ENCODE measurements at places on chromosomes 7 and 10. TPM values are rescaled to one million over a fixed set of nuclear protein-coding genes. Genes with fewer than 3 reads are reported as not detected.

Gene TSC22D4
- 42.2 TPM for polyA plus RNA-seq

DNA sequence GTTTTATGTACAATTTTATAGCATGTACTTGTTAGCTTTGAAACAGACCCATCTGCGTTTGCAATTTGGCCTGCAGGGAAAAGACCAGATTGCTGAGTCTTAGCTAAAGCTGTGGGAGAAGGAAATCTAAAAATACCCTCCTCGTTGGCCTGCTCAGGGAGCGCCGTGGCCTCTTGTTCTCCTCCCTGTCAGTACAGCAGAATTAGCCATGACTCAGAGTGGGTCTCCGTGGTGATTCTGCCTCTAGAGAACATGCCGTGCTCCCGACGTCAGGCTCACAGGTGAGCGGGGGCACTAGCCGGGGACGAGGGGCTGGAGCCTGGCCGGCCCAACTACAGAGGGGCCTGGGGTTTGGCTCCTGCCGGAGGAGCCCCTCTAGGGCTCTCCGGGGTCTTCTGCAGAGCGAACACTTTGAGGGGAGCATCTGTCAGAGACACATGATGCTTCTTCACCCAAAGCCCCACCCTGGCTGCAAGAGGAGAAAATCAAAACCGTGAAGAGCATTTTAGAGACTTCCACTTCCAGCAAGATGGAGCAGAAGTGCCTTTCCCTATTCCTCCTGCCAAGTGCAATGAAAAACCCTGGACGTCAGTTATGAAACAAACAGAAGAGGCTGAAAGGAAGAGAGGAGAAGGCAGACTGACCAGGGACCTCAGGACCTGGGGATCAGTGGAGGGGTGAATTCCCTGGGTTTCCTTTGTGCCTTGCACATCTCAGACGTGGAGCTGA is 98.9 kb downstream of the LHPP start:
- peak; percentile 91 for DNase-seq

DNA sequence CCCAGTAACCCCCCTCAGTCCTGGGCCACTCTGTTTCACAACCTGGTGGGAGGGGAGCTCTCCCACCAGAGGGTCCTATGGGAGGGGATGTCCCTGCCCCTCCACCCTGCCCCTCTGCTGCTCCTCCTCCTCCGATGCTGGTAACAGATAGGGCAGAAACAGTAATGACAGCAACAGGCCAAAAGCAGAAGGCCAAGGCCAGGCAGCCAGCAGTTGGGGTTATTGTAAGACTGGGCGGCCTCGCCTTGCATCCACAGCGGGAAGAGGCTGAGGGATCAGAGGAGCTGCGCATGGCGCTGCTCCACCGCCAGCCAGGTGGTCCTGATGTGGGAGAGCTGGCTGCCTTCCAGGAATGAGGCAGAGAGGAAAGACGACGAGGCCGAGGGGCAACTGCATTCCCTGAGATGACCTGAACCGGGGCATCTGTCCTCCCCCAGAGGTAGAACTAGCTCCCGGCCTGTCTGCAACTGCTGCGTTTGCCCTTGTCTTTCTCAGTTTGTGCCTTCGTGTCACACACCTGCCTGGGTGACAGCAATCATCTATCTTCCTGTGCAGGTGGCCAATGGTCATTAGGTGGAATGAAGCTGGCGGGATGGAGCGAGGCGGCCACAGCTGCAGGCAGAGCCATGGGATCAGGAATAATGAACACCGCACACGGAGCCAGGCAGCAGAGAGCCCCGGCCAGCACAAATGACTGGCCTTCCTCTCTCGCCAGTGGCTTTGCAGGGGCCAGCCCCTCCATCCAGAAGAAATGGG is 54.0 kb upstream of the CACUL1 start:
- no peak for DNase-seq

- no peak for DNase-seq
Observed at GRCh38 chr10:43251419-43252165, 15.3 kb downstream of the RASGEF1A start.

- DNase-seq: no peak
Observed at GRCh38 chr7:21092766-21093702, 306.3 kb upstream of the SP8 start.

- no peak for DNase-seq
Observed at GRCh38 chr7:157780721-157781120, 443.9 kb downstream of the DNAJB6 start.

GRCh38 chr7:128017862-128018845 is 13.1 kb downstream of the LRRC4 start:
- no peak for DNase-seq

DNA sequence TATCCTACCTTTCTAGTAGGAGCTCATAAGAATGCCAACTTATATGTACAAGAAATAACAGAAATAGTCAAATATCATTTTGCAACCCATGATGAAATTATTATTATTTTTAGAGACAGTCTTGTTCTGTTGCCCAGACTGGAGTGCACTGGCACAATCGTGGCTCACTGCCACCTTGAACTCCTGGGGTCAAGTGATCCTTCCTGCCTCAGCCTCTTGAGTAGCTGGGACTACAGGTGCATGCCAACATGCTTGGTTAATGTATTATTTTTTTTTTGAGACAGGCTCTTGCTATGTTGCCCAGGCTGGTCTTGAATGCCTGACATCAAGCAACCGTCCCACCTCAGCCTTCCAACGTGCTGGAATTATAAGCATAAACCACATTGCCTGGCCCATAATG is 44.8 kb downstream of the TNPO3 start:
- no peak for DNase-seq

- no peak for DNase-seq
Observed at GRCh38 chr10:114397651-114398145, 6.6 kb downstream of the AFAP1L2 start.

GRCh38 chr7:151823566-151824372 is 53.1 kb downstream of the PRKAG2 start:
- DNase-seq: no peak

DNA sequence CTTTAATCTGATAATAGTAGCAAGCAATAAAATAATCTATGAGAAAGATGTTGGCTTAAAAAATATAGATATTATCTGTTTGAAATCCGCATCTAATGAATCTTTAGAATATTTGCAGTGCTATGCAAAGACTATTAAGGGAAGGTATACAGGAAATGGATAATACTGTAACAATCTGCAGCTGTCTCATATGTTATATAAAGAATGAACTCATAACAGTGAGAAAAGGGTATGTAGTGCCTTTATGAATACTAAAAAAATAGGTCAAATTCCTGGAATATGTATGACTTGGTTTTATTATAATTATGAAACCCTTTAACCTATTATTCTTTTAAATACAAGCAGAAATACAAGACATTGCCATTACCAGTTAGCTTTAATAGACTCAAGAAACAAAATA is 105.1 kb upstream of the GPR22 start:
- DNase-seq: no peak

Gene TCAF2
- polyA plus RNA-seq: 0.28 TPM

Gene FKBP9
- polyA plus RNA-seq: 37.1 TPM

Gene CADPS2
- polyA plus RNA-seq: 6.8 TPM

Gene TMEM178B
- polyA plus RNA-seq: 1.2 TPM

Gene PDE6C
- not detected for polyA plus RNA-seq

GRCh38 chr10:114638821-114639625 is 19.1 kb downstream of the ABLIM1 start:
- no peak for DNase-seq

Gene TCF7L2
- polyA plus RNA-seq: 5.4 TPM

DNA sequence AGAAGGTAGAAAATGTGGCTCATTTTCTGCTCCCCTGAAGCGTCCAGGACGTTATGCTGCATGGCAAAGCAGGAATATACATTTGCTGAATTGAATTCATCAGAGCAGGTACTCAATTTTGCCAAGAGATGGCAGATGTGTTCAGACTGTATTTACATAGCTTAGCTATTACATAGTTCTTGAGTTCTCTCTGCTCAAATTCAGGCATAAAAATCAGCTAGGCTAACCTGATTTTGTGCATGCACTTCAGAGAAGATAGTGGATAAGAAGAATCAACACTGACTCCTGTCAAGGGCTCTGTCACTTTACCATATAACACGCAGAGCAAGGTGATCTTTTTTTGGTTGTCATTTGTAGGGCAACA is 209.2 kb upstream of the FAM3C start:
- DNase-seq: no peak

Gene URGCP
- 24.0 TPM for polyA plus RNA-seq

DNA sequence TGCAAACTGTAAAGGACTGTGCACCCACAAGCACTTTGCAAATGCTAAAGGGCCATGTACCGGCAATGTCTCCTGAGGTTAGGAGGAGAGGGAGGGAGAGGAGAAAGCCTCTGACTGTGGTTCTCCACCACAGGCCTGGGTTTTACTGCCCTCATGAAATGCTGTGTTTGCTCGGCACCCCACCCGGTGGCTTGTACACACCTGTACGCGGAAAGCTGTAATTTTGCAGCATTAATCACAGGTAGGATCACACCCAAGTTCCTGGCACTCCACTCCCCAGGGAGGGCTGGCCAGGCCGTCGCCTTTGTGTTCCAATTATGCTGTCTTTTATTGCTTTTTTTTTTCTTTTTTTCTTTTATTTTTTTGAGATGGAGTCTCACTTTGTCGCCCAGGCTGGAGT is 78.5 kb upstream of the MYL10 start:
- no peak for DNase-seq

Gene AZGP1
- polyA plus RNA-seq: 99.1 TPM

GRCh38 chr10:101015582-101015973 is 15.4 kb downstream of the PDZD7 start:
- DNase-seq: no peak

DNA sequence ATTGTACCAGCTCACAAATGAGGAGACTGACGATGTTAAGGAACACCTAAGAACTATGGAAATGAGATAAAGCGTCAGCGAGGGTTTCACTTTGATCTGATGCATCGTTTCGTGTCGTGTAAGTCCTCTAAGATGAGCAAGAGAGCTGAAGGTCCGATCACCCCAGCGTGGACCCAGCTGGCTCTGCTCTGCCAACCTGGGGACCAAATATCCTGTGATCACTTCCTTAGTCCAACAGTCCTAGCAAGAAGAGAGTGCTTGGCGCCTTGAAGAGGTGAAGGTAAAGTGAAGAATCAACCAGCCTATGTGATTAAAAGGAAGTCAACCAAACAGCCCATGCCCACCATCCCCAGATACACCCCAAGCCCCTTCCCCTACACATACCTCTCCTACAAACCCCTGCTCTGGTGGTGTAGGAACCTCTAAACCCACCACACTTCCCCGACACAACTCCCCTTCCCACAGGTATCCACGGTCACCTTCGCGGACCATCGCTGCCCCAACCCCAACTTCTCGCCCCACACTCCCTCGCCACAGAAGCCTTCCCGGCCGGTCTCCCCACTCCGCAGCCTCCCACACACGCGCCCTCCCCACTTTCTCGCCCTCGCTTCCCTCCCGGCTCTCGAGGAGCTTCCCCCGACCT is 722 bp downstream of the UPF2 start:
- no peak for DNase-seq

DNA sequence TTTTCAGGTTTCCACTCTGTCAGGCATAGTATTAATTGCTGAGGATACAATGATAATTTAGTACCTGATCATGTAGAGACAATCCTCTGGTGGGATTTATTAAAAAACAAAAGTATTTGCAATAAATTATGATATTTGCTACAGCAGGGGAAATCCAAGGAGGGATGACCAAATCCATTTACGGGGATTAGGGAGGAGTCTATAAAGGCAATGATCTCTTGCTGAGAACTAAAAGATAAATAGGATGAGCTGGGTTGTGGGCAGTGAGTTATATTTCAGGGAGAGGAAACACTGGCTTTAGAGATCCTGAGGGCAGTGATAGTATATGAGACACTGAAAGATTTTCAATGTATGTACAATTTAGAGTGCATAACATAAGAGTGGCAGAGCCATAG is 305.5 kb downstream of the GPR37 start:
- DNase-seq: no peak

- no peak for DNase-seq
Observed at GRCh38 chr7:128944487-128945236, 6.9 kb downstream of the IRF5 start.

- DNase-seq: no peak
Observed at GRCh38 chr7:130559184-130559583, 67.3 kb downstream of the MEST start.

DNA sequence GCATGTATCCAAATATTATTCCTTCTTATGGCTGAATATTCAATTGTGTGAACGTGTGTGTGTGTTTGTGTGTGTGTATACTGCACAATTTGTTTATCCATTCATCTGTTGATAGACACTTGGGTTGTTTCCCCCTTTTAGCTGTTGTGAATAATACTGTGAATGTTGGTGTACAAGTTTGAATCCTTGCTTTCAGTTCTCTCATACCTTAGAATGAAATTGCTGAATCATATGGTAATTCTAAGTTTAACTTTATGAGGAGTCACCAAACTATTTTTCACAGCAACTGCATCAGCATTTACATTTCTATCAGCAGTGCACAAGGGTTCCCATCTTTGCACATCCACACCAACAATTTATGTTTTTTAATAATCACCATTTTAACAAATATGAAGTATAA is 86.9 kb upstream of the GATAD1 start:
- no peak for DNase-seq

DNA sequence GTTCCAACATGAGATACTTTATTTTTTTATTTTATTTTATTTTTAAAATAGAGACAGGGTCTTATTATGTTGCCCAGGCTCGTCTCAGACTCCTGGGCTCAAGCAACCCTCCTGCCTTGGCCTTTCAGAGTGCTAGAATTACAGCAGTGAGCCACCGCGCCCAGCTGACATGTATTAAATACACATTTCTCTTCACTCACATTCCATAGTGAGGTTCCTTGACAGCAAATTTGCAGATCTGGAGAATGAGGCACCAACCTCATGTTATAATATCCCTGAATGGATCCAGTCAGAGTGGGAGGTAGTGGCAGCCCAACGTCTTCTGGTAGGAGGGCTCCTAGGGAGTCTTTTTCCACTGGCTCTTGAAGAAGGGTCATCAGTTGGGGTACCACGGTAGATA is 46.1 kb downstream of the OGDH start:
- no peak for DNase-seq

DNA sequence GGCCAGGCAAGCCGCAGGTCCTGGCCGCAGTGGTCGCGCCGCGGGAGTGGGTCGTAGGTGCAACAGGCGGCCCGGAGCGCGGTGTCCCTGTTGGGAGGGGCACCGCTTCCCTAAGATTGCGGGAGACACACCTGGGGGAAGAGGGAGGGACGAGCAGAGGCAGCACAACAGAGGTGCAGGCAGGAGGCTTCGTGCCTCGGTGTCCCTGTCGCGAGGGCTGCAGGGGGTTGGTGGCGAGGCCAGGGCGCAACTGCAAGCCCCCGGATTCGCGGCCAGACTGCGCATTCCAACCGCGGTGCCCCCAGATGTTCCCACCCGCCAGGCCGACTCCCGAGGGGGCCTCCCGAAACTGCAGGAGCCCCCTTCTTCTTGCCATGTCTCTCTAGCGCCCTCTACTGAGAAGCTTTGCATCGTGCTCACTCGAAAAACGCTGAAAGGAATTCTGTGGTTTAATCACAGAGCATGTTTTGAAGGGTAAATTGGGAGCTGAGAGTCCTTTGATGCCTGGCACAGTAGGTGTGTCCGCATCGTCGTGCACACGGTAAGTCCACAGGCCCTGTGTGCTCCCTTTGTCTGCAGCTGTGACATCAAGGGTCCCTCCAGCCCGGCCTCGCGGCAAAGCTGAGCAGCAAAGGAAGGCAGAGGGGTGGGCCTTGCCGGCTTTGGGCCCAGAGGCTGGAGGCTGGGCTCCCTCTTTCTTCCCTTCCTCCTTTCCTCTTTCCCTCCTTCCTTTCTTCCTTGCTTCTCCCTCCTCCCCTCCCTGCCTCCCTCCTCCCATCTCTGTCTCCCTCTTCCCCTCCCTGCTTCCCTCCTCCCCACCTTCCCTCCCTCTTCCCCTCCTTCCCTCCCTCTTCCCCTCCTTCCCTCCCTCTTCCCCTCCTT is 6.2 kb upstream of the MBL2 start:
- no peak for DNase-seq

Gene PLEKHS1
- not detected for polyA plus RNA-seq

GRCh38 chr10:74379474-74379873 is 228.5 kb downstream of the ADK start:
- DNase-seq: no peak

Gene OR6B1
- not detected for polyA plus RNA-seq
